Activated CD4-positive, alpha-beta T cell treated with anti-CD3 and anti-CD28 coated beads, Interleukin-2, amount 10 ng/mL, durations not matched to agents 7 days and 5 days (primary cell): ENCODE measurements at places on chromosomes 7 and 10. TPM values are rescaled to one million over a fixed set of nuclear protein-coding genes. Genes with fewer than 3 reads are reported as not detected.

DNA sequence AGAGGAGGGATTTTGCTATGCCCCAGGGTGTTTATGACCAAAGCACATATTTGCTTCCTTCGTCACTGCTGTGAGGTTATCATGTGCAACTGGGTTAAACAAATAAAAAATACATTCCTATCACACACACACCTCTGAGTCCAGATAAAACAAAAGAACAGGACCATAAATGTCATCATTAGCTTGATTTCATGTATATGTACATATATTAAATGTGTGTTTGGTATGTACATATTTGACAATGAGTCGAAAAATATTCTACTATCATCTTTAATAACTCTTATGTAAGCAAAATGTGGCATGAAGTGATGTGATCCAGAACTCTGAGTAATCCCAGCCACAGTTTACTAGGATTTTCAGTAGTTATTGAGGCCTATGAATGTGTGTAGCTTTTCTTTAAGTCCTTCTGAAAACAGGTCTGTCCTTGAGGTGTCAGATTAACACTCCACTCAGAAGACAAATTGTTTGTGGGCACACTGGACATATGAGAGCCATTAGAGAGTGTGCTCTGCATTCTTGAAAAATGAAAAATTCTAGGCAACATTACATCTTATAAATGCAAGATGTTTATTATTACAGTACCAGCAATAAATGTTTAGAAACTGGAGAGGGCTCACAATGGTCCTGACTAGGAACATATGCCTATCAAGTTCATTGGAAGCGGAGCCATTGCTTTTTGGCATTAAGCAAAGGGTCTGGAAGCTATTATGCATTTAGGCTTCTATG lies 335.1 kb upstream of the SEMA3A start:
- no peaks in the 10 kb centered on the region for H3K4me1 ChIP-seq
- no peak overlapping the region for H3K4me3 ChIP-seq
- DNase-seq: no peak

DNA sequence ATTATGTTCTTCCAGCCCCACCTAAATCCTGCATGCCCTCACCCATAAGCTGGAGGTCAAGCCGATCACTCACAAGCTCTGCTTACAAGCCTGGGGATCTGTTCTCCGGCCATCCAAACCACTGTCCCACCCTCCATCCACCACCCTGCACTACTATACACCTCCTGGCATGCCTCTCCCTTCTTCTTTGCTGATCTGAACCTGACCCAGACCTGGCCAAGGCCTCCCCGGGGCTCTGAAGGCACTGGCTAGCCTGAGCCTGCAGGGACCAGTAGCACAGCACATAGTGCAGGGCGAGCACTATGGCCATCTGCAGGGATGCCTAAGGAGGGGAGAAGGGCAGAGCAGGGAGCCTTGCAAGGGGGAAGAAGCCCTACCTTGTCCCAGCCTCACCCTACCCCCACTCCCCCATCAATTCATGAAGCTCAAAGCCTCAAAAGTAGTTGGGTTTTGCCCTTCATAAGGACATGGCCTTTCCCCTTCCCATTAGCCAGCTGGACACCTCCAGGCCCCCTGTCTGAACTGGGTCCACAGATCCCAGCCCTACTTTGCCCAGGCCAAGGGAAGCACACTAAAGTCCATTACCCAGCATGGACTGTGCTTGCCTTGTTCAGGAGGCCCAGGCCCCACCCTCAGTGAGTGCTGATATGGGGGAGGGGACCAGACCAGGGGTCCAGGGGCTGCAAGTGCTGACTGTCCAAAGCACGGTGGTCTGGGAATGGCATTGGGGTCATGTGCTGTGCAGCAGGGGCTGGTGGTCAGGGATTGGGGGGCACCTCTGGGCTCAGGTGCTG lies 29.6 kb downstream of the CHAT start:
- H3K4me1 ChIP-seq: peaks cover under 1% of the 10 kb centered on the region
- H3K4me3 ChIP-seq: no peak overlapping the region
- H3K27me3 ChIP-seq: peaks cover 12% of the 10 kb centered on the region

GRCh38 chr7:74452748-74453321 lies 871 bp upstream of the GTF2IRD1 start:
- peak overlapping the region; percentile 53 for H3K4me3 ChIP-seq
- peak overlapping the region; percentile 88 for H3K27ac ChIP-seq
- H3K27me3 ChIP-seq: peaks cover 9% of the 10 kb centered on the region
- H3K4me1 ChIP-seq: peaks cover 19% of the 10 kb centered on the region
- DNase-seq: no peak

- no peaks in the 10 kb centered on the region for H3K36me3 ChIP-seq
- no peak overlapping the region for H3K4me3 ChIP-seq
- DNase-seq: no peak
- no peaks in the 10 kb centered on the region for H3K27me3 ChIP-seq
Observed at GRCh38 chr7:32264702-32265284, 194.6 kb upstream of the PDE1C start.

DNA sequence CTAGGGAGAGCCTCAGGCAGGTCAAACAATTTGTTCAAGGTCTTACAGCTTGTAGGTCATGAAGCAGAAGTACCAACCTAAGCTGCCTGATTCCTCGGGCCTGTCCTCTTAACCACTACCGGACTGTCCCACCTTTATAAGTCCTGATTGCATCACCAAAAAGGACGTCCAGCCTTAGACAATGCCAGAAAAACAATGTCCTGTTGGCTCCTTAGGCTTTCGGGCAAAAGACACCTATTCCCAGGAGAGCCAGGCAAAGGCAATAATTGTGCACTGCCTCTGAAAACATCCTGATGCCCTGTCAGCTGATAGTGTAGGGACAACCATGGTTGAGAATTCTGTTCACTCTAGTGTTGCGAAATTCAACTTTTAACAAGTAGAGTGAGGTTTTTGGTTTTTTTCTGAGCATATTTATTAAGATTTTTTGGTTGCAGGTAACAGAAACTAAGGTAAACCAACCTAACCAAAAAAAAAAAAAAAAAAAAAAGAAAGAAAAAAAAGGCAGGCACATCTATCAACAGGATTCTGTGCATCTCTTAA lies 40.5 kb downstream of the CDHR3 start:
- no peaks in the 10 kb centered on the region for H3K4me1 ChIP-seq
- no peaks in the 10 kb centered on the region for H3K27me3 ChIP-seq
- no peak for DNase-seq
- no peak overlapping the region for H3K27ac ChIP-seq
- peaks cover 17% of the 10 kb centered on the region for H3K36me3 ChIP-seq
- no peak overlapping the region for H3K4me3 ChIP-seq

The MUC3A gene
- not detected for total RNA-seq

The GPR15LG gene
- not detected for total RNA-seq

The PKD2L1 gene
- total RNA-seq: not detected

The CDNF gene
- total RNA-seq: 0.85 TPM
